Activated T-cell treated with anti-CD3 and anti-CD28 coated beads, Interleukin-2, amount 50 U/mL, for 72 hours (primary cell): ENCODE measurements at places on chromosomes 16 and 17. TPM values are rescaled to one million over a fixed set of nuclear protein-coding genes. Genes with fewer than 3 reads are reported as not detected.

GRCh38 chr17:41599680-41600079 lies 12.9 kb downstream of the KRT16 start:
- DNase-seq, result no peak

GRCh38 chr17:21294321-21295035 lies 10.0 kb downstream of the MAP2K3 start:
- no peak for DNase-seq

The CCDC102A gene
- 8.1 TPM for total RNA-seq

- no peak for DNase-seq
Observed at GRCh38 chr17:34387566-34387965, 24.5 kb upstream of the CCL1 start.

- no peak for DNase-seq
Observed at GRCh38 chr17:72422204-72422504, 301.3 kb downstream of the SOX9 start.

The ALOX15B gene
- 0.14 TPM for total RNA-seq

- DNase-seq, result no peak
Observed at GRCh38 chr16:85172455-85173145, 60.3 kb upstream of the CIBAR2 start.

GRCh38 chr17:45688820-45689219 lies 95.3 kb upstream of the CRHR1 start:
- no peak for DNase-seq

The CDRT15L2 gene
- not detected for total RNA-seq

The NHLRC4 gene
- 1.4 TPM for total RNA-seq

GRCh38 chr16:4544473-4544872 lies 5.9 kb upstream of the CDIP1 start:
- DNase-seq, result no peak

DNA sequence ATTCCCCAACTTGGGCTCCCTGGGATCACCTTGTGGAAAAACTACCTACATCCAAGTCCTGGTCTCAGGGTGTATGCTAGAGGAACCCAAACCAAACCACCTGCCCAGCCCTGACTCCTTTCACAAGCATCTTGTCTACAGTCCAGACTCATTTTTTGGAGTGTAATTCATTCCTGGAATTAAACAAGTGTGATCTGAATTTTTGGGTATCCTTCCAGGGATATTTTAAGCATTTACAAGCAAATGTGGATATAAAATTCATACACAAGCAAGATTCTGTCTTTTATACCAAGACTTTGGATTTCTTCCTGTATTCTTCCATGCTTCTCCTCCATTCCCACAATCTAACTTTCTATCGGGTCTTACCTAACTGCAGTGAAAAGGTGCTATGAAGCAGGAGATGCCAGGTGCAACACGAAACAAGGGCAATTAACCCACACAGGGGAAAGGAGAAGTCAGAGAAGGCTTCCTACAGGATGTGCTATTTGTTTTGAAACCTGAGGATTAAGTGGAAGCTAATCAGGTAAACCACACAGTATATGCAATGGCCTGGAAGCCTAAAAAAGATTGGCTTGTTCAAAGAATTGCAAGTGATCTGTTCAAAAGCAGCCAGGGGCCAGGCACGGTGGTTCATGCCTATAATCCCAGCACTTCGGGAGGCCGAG lies 417.2 kb upstream of the C16orf82 start:
- DNase-seq, result no peak

The DNAH17 gene
- 0.76 TPM for total RNA-seq

- DNase-seq, result no peak
Observed at GRCh38 chr17:20096430-20096829, 87.3 kb downstream of the SPECC1 start.

- no peak for DNase-seq
Observed at GRCh38 chr17:18004884-18005305, 32.2 kb downstream of the DRC3 start.

DNA sequence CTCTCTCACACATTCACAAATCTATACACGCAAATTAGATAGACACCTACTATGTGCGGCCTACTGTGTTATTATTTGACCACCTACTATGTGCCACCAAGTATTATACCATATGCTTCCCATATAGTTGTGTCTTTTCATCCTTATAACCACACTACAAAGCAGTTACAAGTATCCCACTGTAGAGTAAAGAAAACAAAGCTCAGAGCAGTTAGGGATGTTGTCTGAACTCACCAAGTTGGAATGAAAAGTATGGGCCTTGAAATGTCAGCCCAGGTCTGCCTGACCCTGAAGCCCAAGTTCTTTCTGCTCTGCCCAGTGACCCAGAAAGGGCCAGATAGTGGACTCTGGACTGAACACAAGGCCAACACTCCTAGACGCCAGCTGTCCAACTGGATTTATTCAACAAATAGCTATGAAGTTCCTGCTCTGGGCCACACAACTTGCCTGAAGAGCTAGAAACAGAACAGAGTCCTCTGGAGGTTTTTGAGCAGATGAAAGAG lies 8.5 kb downstream of the KRT37 start:
- no peak for DNase-seq

GRCh38 chr16:79801646-79802045 lies 201.1 kb upstream of the MAF start:
- DNase-seq, result no peak

The MAP2K6 gene
- total RNA-seq, result 2.2 TPM

- no peak for DNase-seq
Observed at GRCh38 chr16:27611340-27611739, 61.4 kb downstream of the KATNIP start.

The SLC52A1 gene
- total RNA-seq, result 0.23 TPM

The NPIPB4 gene
- 211 TPM for total RNA-seq

DNA sequence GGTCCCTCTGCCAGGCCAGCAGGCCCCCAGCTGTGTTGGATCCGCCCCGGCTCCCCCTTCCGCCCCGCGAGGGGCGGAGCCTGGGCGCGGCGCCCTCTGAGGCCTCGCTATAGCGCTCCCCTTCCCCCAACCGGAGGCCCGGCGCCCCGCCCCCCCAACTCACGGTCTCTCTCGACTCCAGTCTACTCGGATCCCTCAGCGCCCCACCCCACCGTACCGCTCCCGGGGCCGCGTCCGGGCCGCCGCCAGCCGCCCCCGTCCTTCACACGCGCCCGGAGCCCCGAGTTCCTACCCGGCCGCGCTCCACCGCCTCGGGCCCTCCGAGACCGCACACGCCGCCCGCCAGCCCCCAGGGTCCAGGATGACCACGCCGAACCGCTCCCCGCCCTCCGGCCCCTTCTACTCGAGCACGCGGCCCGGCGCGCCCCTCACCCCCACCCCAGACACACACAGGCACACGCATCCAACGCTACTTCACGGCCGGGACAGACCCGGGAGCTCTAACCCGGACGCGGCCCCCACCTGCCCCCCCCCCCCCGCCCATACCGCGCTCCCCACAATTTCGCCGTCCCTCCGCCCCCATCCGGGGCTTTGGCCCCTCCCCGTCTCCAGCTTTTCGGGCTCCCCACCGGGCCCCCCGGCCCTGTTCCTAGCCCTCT lies 1.4 kb downstream of the PHF23 start:
- DNase-seq, result peak; percentile 88

DNA sequence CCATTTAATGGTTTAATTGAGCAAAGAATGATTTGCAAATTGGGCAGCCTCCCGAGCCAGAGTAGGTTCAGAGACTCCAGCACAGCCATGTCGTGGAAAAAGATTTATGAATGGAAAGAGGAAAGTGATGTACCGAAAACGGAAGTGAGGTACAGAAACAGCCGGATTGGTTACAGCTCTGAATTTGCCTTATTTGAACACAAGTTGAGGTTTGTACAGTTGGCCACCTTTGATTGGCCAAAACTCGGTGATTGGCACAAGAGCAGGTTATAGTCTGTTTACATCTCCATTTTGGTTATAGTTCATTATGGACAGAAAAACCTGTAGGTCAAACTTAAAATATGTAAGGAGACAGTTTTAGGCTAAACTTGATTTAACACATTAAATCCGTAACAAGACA lies 44.5 kb downstream of the TENT4B start:
- DNase-seq, result no peak

DNA sequence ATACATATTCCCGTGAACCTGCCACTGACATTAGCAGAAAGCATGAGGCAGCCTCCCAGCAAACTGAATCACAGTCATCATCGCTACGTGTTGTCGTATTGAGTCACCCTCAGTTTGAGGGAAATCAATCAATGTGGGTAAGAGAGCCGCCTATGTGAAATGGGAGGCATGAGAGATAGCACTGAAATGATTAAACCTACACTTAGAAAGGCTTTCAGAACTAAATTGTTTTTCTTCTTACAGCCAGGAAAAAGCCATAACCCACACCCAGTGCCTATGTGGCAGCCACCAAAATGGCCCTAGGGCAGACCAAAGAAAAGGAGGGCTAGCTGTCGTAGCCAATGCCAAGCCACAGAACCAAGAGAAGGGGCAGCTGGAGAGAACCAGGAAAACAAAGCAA lies 90.5 kb downstream of the ADAMTS18 start:
- DNase-seq, result peak; percentile 13

DNA sequence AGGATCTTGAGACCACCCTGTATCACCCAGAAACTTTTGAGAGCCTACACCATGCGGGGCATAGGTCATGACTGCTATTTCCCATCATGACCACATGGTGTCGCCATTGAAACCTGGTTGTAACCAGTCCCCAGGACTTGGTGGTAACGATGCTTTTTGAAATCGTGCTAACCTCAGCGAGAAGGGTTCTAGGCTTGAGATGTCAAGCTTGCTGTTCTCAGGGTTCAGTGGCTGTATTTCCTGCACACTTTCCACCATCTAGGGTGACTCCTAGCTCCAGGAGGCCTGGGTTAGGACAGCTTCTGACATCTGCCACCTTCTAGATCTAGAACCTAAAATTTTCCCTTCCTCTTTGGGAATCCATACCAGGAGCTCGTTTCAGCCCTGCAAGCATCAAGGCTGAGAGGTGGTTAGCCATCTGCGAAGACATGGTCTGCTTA lies 13.0 kb upstream of the SPNS3 start:
- DNase-seq, result peak; percentile 72

The PSMD7 gene
- total RNA-seq, result 115 TPM

The OTOA gene
- total RNA-seq, result 0.43 TPM

The UBN1 gene
- total RNA-seq, result 32.0 TPM

DNA sequence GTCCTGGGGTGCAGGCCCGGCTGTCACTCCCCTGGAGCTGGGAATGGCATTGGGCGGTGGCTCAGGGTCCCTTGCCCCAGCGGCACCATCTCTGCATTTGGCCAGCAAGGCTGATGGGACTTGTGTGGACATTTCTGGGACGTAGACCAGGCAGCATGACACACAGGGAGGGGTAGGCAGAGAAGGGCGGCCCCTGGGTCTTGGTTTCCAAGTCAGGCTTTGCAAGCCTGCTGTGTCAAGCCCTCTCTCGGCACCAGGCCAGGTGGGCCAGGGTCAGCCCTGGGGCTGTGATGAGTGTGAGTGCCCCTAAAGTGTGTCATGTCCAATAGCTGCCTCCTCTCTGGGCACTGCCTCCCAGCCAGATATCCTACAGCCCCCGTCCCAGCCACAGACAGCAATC lies 335.2 kb downstream of the SEC14L1 start:
- DNase-seq, result no peak

The ZMYND15 gene
- not detected for total RNA-seq

- no peak for DNase-seq
Observed at GRCh38 chr16:56747486-56748045, 17.6 kb downstream of the NUP93 start.

DNA sequence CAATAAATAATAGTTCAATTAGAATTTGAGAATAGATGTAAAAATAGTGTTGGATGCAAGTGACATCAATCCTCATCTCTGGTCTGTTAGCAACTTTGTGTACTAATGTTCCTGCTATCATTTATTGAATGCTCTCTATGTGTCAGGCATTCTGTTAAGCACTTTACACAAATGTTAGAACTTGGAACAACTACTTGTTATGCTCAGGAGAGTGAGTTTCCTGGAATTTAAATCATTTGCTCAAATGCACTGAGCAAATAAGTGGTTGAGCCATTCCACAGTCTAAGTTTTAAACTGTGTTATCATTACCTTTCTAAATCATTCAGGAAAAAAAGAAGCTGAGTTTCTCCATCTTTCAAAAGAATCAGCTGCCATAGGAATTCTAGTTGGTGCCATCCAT lies 1327.3 kb upstream of the GOT2 start:
- DNase-seq, result no peak

GRCh38 chr16:3576211-3576610 lies 992 bp downstream of the NLRC3 start:
- DNase-seq, result peak; percentile 43

- no peak for DNase-seq
Observed at GRCh38 chr17:61809816-61810392, 53.4 kb downstream of the BRIP1 start.

DNA sequence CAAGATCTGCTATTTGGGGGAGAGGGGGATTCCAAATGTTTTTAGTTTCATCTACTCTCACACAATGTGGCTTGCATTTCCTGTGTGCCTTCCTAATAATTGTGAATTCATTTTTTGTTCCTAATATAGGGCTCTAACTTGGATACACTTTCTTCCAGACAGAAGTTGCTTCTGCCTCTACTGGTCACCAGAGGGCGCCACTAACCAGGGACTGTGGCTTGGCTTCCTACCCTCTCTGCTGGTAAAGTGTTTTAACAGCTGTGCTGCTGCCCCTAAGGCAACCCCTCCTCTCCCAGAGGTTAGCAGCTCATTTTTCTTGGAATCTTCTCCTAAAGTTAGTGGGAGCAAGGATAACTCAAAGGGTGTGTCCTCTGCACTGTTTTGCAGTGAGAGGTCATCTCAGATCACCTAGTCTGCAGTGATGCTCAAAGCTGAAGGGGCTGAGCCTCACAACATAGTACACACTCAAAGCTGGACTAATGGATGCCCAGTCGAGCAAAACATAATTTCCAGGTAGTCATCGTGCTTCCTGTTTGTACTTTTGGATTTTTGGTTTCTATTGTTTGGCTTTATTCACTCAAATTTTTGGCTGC lies 5.0 kb upstream of the PRSS54 start:
- DNase-seq, result peak; percentile 34

The DNAH3 gene
- not detected for total RNA-seq

DNA sequence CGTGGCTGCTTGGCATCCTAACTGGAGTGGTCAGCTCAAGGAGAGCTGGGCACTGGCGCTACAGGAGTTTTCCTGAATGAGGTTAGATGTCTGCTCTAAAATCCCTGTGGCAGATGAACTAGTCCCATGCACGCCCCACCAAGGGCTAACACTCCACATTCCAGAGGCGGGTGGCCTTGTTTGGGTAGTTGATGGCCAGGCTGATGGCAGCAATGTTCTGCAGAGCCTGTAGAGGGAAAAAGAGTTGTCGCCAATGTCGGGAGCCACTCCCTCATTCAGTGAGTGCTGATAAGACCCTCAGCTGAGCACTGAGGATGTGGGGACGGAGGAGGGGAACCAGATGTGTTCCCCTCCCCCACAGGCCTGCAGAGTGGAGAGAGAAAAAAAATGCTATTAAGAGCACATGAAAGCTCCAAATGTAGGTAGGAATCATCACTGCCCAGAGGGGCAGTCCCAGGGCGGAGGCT lies 42.5 kb upstream of the ATP2A3 start:
- DNase-seq, result no peak

- DNase-seq, result no peak
Observed at GRCh38 chr17:82983510-82984248, 95.7 kb upstream of the METRNL start.

The ATP1B2 gene
- total RNA-seq, result 0.30 TPM

DNA sequence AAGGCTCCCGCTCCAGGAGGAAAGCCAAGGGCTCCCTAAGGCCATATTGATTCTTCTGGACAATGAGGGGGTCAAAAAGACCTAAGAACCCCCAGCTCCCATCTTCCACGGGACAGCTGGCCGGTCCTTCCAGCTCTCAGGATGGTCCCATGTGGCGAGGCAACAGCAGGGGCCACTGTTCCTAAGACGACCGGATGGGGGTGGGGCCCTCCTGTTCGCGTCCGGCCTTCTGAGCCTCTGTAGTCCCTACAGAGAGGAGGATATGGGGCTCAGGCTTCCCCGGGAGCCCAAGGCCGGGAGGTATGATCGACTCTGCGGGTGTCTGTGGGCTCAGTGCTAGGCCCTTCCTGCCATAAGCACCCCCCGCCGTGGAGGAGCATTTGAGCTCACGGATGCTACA lies 6.0 kb upstream of the DCXR start:
- no peak for DNase-seq
